ENCODE measurements at places on chromosomes 2 and 18.

DNA sequence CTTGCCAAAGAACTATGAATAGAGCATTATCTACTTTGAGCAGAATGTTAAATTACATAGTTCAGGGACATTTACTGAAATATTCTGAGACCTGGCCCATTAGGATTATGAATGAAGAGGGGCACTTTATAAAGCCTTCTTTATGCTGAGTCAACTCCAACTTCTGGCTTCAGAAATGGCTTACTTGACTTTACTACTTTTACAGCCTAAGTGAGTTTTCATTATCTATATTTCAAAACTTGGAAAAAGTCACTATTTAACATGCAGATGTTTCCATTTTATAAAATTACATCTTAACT lies 37.7 kb downstream of the SESTD1 start:
- no peak for DNase-seq

DNA sequence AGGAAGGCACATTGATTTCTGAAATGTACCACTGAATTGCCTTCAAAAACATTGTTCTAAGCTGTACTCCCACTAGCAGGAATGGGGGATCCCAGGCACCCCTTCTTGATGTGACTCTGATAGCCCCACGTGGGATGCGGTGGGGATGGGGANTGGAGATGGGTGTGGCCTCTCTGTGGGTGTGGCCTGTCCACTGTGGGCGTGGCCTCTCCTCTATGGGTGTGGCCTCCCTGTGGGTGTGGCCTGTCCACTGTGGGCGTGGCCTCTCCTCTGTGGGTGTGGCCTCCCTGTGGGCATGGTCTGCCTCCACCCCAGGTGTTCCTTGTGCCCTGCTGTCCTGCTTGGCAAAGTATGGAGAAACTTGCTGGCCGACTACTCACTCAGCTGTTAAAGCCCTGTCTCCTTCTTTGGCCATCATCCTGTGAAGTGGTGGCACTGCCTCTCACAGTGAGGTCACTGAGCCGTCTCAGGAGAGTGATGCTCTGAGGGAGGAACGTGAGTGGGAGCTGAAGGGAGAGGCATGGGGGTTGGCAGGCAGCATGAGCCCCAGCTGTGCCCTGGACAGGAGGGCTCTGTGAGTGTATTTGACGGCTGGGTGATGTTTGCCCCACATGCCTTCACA lies 6.7 kb upstream of the PARD6G start:
- DNase-seq: no peak

DNA sequence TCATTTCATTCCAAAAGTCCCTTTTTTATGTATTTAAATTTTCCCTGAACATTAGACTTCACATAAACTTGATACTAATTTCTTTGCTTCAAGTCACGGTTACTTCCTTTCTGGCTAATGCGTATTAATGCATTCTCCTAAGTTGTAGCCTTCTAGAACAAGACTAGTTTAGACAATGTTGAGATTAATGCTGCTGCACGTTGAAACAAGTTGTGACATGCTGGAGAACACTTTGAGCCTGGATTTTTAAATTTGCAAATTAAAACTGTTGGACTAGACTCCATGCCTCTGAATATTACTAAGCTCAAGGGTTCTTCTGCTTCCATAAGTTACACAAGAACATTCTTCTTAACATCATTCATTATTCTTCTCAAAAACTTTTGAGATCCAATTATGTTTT lies 29.1 kb downstream of the ID2 start:
- no peak for DNase-seq

DNA sequence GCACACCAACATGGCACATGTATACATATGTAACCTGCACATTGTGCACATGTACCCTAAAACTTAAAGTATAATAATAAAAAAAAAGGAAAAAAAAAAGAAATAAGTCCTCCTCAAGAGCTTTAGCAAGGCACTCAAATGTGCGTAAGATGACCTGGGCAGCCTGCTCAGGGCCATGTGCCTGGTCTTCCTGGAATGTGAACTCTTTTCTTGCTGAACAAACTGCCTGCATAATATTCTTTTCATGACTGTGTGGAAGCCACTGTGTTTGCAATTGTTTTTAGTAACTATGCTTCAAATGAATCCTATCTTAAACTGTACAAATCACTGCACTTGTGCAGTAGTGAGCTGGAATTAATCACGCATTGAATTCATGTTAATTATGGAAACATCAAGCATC lies 168.1 kb upstream of the TPO start:
- DNase-seq: no peak

DNA sequence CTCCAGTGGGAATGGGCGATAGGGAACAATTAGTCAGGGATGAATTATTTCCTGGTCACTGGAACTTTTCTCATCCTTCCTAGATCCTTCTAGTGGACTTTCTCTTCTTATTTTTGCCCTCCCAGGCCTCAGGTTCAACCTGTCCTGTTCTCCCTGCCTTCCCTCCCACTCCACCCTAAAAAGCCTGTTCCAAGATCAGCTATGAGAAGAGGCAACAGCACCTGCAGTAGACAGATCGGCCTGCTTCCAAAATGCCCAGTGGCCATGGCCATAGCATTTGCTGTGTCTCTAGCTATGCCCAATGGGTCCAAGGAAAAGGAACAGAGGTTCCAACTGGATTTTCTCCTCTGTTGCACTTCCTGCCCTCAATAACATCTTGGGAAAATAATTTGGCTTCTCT lies 16.5 kb upstream of the KCNF1 start:
- DNase-seq: no peak

DNA sequence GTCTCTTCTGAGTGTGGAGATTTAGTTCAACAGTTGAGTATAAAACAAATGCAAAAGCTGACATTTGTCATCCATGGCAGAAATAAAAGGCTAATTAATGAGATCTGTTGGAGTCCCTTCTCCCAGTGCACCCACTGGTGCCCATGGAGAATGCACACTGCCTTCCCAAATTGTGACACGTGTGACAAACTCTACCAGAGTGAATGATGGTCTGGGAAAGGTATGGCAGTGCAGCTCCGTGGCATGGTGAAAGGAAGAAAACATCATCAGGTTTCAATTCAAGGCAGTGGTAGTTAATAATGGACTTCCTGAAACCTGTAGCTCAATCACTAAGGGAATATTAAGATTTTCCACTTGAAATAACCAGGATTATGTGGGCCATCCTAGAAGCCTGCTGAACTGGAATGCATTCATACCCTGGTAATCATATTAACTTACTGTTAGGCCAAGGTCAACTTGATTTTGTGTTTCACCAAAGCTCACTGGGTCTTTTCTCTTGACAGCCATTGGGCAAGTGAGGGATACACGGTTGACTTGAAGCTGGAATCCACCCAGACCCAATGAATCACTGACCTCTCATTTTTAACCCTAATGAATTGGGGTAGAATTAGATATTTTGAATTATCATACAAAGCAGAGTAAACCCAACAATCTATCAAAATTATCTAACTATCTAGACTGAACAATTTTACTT lies 167.6 kb downstream of the AFF3 start:
- DNase-seq: no peak

GRCh38 chr18:56235481-56236013 lies 402.8 kb downstream of the TXNL1 start:
- DNase-seq: no peak

GRCh38 chr18:23881778-23882177 lies 132.8 kb upstream of the TTC39C start:
- no peak for DNase-seq

GRCh38 chr2:96702098-96702785 lies 37.6 kb downstream of the LMAN2L start:
- no peak for DNase-seq

DNA sequence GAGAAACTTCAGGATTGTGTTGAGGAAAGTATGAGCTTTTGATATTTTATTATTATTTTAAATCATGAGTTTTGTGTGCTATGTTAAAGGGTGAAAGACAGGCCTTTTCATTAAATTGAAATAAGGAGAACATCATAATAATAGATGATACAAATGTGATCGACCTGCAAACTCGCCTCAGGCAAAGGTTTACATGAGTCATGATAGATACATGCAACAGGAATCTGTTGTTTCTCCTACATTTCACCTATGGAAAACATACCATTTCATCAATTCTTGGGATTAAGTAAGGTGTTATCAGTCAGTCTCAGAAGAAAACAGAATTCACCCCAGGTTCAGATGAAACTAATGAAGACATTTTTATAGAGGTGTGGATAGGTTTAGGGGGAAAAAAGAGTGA lies 1992.5 kb upstream of the PIK3C3 start:
- DNase-seq: no peak

- DNase-seq: no peak
Observed at GRCh38 chr2:144694456-144694855, 174.5 kb upstream of the ZEB2 start.

DNA sequence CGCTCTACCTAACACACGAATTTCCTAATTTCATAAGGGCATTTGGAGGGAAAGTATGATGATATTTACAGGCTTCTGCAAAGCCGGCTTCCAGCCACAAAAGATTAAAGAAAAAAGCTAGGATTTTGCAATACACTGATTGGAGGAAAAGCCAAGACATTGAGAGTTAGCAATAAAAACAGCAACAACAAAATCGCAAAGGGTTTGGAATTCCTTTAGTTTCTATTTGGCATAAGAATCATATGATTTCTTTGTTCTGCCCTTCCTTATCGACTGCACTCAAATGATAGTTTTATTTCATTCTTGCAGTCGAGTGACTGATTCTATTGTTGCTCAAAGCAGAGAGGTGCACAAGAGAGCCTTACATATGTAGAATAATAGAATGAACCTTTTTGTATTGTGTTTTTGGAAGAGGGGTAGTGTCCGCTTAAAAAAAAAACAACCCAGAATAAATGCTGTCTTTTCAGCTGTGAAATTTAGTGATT lies 3.9 kb upstream of the ZNF532 start:
- DNase-seq: no peak

DNA sequence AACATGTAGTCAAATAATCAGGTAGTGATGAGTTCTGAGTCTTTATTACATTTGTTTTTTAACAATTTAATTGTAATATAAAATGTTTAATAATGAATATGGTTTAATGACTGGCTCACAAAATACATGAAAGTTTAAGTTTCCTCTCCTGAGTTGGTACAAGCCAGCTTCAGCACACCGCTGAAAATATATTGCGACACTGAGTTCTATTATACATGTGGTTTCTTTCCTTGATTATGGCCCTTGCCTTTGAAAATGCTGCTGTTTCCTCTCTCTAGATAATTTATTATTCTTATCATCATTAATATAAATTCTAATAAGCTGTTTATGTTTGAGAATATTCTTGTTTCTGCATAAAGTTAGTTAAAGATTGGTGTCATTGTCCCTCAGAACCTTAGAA lies 249.3 kb downstream of the PARD3B start:
- DNase-seq: no peak

DNA sequence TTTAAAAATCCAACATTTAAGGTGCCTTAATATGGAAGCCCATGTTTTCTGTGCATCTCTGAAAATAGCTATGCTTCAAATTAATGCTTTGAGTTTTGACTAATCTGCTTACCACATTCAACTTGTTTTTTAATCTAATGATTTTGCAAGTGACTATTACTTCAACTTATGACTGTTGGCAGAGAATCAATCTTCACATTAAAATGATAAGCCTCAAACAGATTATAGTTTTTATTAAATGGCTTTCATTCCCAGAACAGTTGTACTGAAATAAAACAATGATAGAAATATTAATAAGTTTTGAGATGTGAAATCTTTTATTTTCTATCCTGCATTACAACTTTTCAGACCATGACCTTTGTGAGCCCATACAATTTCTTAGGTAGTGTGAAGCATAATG lies 347.5 kb downstream of the ZNF804A start:
- DNase-seq: no peak

GRCh38 chr18:48829443-48830149 lies 121.2 kb downstream of the SMAD7 start:
- DNase-seq: no peak

DNA sequence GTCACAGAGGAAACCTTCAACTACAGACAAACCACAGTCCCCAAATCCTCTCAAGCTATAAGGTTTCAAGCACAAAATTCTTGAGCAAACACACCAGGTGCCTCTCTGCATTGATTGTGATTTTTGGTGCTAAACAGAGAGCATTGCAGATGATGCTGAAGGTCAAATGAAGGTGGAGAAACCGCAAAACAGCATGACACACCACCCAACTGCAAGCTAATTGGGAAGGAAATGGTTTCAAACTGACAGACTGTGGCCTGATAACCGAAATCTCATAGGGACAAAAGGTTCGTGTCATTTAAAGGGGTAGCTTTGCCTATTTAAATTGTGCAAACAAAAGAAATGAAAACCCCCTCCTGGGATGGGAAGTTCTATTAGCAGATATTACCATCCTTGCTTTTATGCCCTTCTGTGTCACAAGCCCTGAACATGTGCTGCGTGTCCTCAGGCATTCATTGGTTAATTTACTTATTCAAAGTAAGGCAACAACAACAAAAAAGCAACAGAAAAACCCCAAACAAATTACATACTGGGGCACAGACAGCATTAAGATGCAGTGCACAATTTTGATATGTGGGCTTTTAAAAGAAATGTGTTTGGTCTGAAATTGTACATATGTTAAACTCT lies 154.9 kb downstream of the AQP4 start:
- no peak for DNase-seq

DNA sequence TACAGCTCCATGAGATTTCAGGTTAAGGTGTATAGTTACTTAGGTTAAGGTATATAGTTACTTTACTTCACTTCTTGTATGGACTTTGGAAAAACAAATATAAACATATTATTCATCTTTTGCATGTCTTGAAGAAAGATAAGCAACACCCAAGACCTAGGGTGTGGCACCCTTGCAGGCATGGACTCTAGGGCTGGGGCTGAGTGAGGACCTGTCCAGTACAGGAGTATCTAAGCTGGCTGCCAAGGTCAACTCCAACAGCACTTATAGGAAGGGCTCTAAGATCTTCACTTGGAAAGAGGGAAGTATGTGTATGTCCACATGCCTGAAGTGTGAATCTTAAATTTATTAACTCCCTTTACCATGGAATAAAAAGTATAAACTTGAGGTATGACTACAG lies 7.1 kb upstream of the TMEM163 start:
- DNase-seq: no peak

GRCh38 chr2:84231478-84231877 lies 227.6 kb downstream of the SUCLG1 start:
- no peak for DNase-seq

DNA sequence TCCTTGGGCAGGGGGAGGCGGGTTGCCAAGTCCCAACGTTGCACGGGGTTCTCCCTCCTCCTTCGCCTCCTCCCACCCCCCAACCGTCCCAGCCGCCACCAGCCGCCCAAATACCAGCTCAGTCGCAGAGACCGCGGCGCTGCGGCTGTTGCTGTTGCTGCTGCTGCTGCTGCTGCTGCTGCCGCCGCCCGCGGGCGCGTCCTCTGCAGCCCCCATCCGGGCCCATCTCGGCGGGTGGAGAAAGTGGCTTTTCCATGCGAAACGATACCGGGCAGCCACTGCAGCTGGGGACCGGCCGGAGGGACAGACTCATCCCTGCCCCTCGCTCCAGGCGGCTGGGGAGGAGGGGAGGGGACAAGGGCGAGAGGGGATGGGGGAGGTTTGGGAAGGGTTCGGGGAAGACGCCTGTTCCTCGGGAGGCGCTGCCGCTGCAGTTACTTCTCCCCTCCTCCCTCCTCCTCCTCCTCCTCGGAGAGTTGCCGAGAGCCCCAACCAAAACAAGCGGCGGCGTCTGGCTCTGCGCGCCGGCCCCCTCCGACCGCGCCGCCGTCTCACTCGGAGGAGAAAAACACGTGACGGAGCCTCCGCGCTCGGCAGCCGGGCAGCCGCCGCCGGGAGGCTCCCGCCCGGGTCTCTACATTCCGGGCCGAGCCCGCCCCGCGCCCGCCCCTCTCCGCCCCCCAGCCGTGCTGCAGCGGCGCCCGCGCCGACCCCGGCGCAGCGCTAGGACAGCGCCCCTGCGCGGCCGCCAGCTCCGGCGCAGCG lies at the start of gene IRS1:
TSS of gene IRS1 (minus strand) at position 610 of the 765 bp plus-strand sequence. CDS start 1,082 bp downstream, outside the sequence.
- DNase-seq: peak; percentile 82

- DNase-seq: no peak
Observed at GRCh38 chr2:144102386-144102785, 417.5 kb downstream of the ZEB2 start.
